ENCODE measurements at places on chromosomes 3 and 15.

GRCh38 chr15:49644364-49644794 lies 23.5 kb downstream of the DTWD1 start:
- DNase-seq = no peak

- DNase-seq = no peak
Measured at GRCh38 chr15:29852201-29852600, 29.9 kb upstream of the TJP1 start.

- DNase-seq = no peak
Measured at GRCh38 chr3:143060906-143061305, 58.7 kb upstream of the CHST2 start.

DNA sequence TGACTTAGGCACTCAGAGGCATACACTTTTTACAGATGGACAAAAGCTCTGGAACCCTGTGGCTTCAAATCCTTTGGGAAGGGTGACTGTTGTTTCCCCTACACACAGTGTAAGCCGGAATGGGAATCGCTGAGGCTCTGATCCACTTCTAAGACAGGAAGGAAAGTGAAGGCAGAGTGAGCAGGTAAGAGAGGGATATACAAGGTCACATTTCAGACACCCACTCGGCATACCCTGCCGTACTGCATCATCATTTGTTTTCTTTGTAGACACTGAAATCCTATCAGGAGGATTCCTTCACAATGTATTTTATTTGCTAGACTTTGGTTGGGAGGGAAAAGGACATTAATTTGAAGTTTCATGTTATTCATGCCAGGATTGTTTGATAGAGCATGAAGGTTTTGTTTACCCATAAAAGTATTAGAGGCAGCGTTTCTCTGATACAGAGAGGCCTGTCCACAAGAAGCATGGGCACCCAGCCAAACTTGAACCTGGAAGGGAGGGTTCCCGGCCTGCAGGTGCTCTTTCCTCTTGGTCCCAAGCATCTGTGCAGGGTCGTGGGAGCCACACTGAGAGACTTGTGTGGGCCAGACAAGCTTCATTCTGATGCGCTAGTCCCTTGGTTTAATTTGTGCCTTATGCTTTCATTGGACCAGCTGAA lies 21.9 kb upstream of the POLR2M start:
- DNase-seq = no peak

DNA sequence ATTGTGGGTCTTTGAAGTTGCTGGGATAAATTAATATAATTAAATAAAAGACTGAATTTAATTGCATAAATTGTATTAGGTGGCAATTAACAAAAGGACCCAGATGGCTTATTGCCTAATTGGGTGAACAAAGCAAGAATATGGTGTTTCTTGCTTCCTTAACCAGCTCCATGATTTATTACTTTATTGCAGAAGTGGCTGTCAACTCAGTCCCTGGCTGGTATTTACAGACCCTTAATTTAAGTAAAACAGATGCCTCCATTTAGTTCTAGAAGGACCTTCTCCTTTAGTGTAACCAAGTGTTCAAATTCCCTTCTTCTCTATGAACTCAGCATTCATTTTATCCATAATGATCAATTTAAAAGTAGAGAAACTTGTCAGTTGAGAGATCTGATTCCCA lies 35.1 kb downstream of the DPH3 start:
- DNase-seq = no peak

GRCh38 chr3:100988080-100988479 lies 5.1 kb downstream of the ABI3BP start:
- no peak for DNase-seq

GRCh38 chr15:42120285-42120684 lies 25.9 kb upstream of the PLA2G4D start:
- no peak for DNase-seq

GRCh38 chr3:86251781-86252180 lies 739.2 kb downstream of the VGLL3 start:
- DNase-seq = no peak

DNA sequence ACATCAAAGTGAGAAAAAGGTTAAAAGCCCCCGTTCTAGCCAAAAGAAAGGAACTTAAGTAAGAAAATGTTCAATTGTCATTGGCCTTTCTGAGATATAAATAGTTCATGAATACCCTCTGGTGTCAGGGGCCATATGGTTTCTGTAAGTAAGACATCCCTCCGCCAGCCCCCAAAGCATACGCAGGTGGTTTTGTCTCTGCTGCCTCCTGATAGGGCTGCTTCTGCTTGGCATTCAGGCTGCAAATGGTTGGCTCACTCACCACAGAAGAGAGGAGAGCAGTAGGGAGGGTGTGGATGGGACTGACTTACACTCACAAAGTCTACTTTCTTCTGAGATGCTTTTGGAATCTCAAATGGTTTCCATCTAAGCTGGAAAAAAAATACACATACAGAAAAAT lies 29.8 kb downstream of the HGD start:
- no peak for DNase-seq

- DNase-seq = no peak
Measured at GRCh38 chr3:23735062-23735461, 70.7 kb upstream of the UBE2E1 start.

DNA sequence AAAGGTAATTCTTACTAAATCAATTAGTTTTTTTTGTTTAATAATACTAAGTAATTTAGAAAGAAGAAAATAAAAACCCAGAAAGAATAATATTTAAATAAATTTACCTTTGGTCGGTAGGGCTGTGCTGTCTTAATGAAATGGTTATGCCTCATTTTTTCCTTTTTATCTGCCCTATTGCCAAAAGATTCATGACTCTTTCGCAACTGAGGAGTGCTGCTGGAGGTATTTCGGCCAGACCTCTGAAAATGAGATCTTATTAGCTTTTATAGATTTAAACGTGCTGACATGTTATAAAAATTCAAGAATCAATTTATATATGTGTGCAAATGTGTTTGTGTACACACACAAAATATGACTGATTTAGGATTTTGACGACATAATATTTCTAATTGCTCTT lies 67.1 kb upstream of the USP50 start:
- DNase-seq = no peak
